CD4-positive, alpha-beta T cell treated with Interleukin-1 beta for 1 hour (primary cell): ENCODE measurements at places on chromosomes 4 and X.

DNA sequence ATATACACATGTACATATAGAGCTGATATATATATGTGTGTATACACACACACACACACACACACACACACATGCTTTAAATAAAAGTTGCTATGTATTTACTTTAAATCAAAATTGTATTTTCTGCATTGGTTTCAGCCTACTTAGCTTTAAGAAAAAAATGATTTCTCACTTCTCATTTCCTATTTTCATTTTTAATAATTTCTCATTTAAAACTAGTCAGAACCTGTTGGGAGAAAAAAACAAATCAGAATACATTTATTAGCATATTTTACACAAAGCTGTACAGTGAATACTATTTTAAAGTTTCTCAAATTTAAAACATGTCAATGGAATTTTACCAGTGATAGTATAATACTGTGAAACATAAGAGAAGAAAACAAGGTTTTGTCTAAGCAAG, 681.8 kb downstream of the CENPC start:
- DNase-seq: no peak

- no peak for DNase-seq
Measured at GRCh38 chr4:41725254-41725653, 23.3 kb downstream of the PHOX2B start.

DNA sequence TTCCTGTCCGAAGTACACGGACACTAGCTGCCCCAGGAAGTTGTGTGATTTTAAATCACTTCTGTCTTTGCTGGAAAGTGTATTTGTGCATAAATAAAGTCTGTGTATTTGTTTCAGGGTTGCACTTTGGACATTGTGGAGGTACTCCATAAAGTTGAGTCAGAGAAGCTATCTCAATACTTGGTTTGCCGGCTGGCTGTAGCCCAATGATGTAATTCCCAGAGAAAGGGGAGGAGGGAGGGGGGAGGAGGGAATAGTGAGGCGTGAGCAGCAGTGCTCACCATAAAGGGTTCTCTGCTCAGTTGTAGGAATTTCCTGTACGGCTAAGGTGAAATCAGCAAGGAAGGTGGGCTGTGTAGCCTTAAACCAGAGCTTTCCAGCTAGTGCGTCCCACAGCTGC, 7.5 kb downstream of the APEX2 start:
- DNase-seq: no peak

GRCh38 chrX:47169726-47170515, 23.7 kb upstream of the UBA1 start:
- DNase-seq: no peak
